ENCODE measurements at places on chromosomes 3 and 15. TPM values are rescaled to one million over a fixed set of nuclear protein-coding genes. Genes with fewer than 3 reads are reported as not detected.

GRCh38 chr3:42871592-42872196 is 4.0 kb downstream of the CYP8B1 start:
- DNase-seq = no peak

DNA sequence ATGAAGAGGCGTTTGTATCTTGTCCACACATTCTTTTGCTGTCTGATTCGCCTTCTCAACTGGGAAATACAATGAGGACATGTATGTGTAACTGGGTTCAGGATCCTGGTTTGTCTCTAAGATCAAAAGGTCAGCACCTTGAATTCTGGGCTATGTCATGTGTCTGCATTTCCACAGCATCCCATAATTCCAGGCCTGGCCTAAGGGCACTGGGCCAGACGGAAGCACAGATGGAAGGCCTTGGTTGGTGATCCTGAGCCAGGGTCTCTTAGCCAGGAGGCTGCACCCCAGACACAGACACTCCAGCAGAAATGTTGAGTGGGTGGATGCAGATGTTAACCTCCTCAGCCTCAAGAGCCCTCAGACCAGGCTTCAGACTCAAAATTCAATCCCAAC is 23.7 kb upstream of the HERC1 start:
- no peak for DNase-seq

GRCh38 chr3:81425198-81425868 is 336.1 kb downstream of the GBE1 start:
- DNase-seq = peak; percentile 69

DNA sequence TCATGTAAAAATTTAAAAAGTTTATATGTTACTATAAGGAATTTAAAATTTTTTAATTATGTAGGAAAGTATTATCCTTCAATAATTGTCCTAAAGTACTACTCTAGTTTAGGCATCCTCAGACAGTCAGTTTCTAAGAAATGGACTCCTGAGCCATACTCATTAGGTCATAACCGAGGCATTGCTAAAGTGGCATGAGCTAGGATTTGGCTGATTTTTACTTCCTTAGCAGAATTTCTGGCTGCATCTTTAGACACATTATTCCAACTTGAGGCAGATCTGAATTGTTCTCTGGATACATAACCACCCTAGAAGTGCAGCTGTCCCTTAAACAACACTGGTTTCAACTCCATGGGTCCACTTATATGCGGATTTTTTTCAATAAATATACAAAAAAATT is 38.3 kb downstream of the IFT57 start:
- no peak for DNase-seq

GRCh38 chr3:23685541-23686258 is 120.1 kb upstream of the UBE2E1 start:
- peak; percentile 100 for DNase-seq

DNA sequence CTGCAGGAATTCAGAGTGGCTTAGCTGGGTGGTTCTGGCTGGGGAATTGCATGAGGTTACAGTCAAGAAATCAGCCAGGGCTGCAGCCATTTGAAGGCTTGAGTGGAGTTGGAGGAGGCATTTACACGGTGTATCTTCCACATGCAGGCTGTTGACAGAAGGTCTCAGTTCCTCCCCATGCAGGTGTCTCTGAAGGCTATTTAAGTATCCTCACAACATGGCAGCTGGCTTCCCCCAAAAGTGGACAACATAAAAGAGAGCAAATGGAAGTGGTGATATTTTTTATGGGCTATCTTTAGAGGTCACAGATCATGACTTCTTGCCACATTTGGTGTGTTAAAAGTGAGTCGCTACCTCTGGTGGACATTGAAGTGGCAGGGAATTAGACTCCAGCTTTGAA is 60.1 kb upstream of the SPRED1 start:
- no peak for DNase-seq

GRCh38 chr15:80445300-80446041 is 41.3 kb downstream of the ARNT2 start:
- no peak for DNase-seq

DNA sequence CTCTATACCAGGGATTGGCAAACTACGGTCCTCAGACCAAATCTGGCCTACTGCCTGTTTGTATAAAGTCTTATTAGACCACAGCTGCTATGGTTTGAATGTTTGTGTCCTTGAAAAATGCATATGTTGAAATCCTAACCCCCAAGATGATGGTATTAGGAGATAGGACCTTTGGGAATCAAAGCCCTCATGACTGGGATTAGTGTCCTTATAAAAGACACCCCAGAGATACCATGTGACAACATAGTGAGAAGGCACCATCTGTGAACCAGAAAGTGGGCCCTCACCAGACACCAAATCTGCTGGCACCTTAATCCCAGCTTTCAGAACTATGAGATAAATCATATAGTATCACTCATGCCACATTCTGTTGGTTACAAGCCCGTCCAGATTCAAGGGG is 7.4 kb downstream of the HMCES start:
- DNase-seq = no peak

DNA sequence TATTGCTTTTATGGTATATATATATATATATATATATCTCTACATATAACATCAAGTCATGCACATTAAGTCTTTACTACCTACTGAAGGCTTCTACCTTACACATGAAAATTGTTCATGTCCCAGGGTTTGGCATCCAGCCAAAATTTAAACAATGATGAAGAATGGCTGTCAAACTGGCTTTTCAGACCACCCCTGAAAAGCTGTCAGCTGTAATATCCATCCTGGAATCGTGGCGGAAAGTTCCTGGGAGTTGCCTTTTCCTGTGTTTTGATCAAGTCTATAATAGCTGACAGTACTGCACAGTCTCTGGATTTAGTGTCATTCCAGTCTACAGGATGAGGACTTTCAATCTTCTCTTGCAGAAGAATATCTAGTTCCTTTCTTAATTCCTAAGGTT is 48.3 kb downstream of the DHX36 start:
- no peak for DNase-seq

- DNase-seq = no peak
These were observed 182.2 kb downstream of the GABRB3 start for GRCh38 chr15:26590676-26591075.

DNA sequence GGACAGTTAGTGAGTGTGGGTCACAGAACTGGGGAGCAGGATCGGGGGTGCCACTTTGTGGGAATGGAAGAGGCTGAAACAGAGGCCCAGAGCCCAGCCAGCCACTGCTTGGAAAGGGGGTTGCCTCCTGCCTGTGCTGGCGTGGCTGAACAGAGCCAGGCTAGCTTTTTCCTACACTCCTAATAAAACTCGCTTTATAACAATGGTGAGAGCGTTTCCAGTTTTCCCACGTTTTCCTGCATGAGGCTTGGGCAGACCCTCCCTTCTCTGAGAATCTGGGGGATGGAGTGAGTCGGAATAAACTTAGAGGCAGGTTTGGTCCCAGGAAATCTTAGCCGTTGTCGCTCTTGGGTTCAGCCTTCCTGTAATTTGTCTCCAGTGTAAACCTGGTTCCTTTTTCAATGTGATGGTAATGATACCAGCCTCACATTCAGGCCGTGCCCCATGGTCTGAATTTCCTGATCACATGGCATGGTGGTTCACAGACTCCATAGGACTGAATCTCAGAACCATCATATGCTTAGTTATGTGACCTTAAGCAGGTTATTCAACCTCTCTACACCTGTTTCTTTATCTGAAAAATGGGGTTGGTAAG is 6.5 kb upstream of the FGD5 start:
- no peak for DNase-seq

DNA sequence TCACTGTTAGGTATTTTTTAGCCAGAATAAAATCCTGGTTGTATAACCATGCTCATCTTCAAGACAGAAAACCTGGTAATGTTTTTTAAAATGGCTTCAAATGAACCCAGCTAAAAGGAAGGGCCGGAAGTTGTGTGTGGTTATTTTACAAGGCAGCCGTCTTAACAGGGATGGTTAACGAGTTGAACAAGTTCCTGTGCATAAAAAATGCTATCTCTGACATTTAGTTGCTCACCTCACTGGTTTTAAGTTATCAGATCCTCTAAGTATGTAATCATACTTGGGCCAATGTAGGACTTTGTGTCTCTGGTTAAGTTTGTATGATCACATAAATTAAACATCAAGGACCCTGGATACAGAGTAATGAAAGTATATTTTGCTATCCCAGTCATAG is 2.1 kb downstream of the ATP11B start:
- peak; percentile 61 for DNase-seq

DNA sequence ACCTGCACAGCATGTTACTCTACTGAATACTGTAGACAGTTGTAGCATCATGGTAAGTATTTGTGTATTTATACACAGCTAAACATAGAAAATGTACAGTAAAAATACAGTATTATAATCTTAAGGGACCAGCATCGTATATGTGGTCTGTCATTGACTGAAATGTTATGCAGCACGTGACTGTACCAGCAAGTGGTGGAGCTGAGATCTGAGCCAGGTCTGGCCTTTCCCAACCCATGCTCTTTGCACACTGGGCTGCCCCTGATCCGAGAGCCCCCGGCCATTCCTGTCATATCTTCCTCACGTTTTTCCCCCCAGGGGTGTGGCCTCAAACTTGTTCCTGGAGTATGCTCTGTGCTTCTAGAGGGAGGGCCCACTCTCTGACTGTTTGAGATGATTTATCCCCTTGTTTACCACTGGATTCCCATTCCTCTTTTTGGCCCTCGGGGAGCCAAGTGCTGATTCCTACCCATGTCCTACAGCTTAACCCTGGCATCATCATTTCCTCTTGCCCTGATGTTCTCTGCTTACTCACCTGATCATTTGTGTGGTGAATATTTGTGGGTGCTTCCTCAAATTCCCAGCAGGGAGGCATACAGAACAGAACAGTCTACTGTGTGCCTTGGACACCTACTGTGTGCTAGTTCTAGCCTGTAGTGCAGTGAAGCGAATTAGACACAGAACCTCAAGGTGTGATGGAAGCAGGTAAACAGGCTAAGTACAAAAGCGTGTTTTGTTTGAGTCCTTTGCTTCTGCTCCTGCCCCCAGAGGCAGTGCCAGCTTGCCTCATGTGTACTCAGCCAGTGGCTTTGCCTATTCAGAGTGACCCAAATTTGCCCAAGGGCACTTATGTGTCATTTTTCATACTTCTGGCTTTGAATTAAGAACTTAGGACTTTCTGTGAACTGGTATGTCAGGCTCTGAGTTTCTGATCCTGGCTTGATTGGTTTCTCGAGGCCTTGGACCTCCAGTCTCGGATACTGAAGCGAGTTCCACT is 21.0 kb downstream of the CSRNP1 start:
- DNase-seq = no peak

DNA sequence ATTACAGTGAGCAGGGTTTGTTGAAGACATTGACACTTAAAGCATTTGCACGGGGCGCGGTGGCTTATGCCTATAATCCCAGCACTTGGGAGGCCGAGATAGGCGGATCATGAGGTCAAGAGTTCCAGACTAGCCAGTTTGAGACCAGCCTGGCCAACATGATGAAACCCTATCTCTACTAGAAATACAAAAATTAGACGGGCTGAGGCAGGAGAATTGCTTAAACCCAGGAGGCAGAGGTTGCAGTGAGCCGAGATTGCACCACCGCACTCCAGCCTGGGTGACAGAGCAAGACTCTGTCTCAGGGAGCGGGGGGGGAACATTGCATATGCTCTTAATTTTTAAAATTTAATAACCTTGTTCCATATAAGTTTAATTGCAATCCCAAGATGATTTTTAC is 11.9 kb downstream of the STT3B start:
- DNase-seq = no peak

- no peak for DNase-seq
These were observed 110.6 kb upstream of the CMC1 start for GRCh38 chr3:28130836-28131235.

- DNase-seq = no peak
These were observed 17.9 kb downstream of the HRH1 start for GRCh38 chr3:11172096-11172690.

- no peak for DNase-seq
These were observed 11.0 kb upstream of the CAMKV start for GRCh38 chr3:49880581-49881315.

GRCh38 chr3:194905696-194906095 is 220.0 kb downstream of the FAM43A start:
- peak; percentile 78 for DNase-seq

- no peak for DNase-seq
These were observed 18.1 kb downstream of the PIGB start for GRCh38 chr15:55337160-55337559.

- no peak for DNase-seq
These were observed 23.4 kb upstream of the GREM1 start for GRCh38 chr15:32694222-32694983.

GRCh38 chr15:47586653-47587224 is 130.6 kb upstream of the SEMA6D start:
- peak; percentile 7 for DNase-seq

DNA sequence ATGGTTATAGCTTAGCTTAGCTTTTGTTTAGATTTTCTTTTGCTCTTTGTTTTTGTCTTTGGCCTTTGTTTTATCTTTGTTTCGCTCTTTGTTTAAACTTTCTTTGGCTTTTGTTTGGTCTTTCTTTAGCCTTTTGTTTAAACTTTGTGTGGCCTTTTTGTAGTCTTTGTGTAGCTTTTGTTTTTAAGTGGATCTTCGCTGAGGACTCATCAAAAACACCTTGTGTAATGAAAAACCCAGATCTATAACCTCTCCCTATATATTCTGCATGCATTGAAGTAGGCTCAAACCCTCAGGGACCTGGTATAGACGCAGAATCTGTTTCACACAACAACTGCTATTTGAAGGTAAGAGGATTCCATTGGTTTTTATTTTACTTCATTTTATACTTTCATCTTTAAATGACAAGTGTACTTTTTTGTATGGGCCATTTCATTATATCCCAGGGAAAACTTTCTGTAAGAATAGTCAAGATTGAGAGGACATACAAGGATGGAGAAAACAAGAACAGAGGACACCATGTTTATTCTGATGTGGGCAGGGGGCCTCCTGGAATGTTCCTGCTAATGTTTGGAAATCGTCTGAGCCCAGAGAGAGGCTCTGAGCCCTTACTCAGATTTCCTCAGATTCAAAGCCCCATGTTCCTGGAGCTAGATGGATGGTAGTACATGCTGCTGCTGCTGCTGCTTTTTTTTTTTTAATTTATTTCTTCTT is at the start of gene MOBP:
TSS of gene MOBP (plus strand) at position 287 of the 714 bp plus-strand sequence. CDS start 34,390 bp downstream, outside the sequence.
- no peak for DNase-seq

- no peak for DNase-seq
These were observed 134.9 kb upstream of the BFSP2 start for GRCh38 chr3:133264920-133265319.

The SEMA3G gene
- not detected for total RNA-seq

The HAPLN3 gene
- total RNA-seq = 2.2 TPM

The LDHAL6B gene
- total RNA-seq = not detected

The SOX2 gene
- total RNA-seq = 1.6 TPM

The RHOV gene
- 0.12 TPM for total RNA-seq

The BTLA gene
- not detected for total RNA-seq

The ACTC1 gene
- total RNA-seq = 2.9 TPM

The COL6A6 gene
- total RNA-seq = not detected

The RTP4 gene
- 38.1 TPM for total RNA-seq

The ALS2CL gene
- total RNA-seq = 2.5 TPM

Measured in M059J (cell line).